ENCODE measurements at places on chromosomes 12 and 14. TPM values are rescaled to one million over a fixed set of nuclear protein-coding genes. Genes with fewer than 3 reads are reported as not detected.

DNA sequence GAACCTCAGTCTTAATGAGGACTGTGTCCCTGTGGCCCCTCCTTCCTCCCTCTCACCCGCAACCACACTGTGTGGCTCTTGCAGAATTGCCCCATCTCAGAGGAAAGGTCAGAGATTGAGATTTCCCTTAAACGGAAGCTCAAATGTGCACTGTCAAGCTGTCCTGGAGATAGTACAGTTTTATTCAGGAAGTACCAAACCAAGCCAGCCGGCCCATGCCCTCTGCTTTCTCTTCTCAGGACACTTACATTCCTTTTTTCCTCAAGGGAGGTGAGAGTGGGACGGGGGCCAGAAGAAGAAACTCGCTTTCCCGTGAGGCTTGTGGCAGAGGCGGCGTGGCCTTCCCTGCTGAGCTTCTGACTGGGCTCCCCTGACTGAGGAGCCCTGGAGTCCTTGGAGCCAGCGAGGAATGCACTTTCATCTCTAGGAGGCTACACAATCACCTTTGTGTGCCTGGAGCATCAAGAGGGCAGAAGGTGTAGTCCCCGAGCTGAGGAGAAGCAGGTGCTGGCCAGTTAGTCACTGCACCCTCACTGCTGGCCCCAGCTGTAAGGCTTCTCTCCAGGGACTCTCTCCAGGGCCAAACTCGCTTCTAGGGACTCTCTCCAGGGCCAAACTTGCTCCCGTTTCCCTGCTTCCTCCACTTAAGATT is 24.1 kb upstream of the ATP2A2 start:
- DNase-seq = no peak

GRCh38 chr14:100790502-100791347 is 35.2 kb upstream of the MEG3 start:
- DNase-seq = no peak

DNA sequence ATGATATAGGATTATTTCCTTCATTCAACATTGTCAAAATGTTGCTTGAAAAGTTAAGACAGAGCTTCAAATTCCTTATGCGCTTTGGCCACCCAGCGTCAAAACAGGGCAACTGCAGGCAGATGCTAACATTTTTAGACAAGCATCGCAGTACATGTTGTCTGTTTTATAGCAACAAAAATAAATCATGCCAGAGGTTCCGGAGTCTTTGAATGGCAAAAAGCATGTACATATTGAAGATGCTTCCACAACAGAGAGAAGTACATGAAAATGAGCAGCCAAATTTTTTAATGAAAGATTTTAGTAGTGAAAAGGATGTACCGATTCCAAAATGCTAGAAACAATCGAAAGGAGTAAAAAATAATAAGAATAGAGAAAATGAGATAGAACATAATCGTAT is 49.8 kb upstream of the USP15 start:
- DNase-seq = peak; percentile 19

- DNase-seq = no peak
Measured at GRCh38 chr14:72651081-72651480, 242.8 kb downstream of the DPF3 start.

DLK1 gene
- polyA plus RNA-seq = not detected

HOXC5 gene
- not detected for polyA plus RNA-seq

KTN1 gene
- 61.8 TPM for polyA plus RNA-seq

LPCAT3 gene
- polyA plus RNA-seq = 25.3 TPM

BICDL1 gene
- polyA plus RNA-seq = 3.0 TPM

Data from CD4-positive, alpha-beta memory T cell (primary cell).